Large intestine (tissue), 12 donors: ENCODE measurements at places on chromosomes 6 and 20.

DNA sequence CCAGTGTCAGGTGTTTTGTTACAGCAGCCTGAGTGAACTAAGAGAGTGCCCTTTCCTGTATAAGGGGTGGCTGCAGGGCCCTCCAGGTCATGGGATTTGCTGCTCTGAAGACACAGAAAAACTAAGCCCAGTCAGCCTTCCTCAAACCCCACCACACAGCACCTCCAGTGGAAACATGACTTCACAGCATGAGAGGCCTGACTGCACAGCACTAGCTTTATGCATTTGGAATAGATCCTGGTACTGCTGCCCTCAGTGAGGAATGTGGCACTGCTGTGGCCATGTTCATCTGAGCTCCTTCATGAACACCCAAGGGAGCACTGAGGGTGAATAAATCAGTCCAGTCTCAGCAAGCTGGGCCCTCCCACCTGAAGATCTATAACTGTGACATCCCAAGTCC is 296.1 kb upstream of the FOXQ1 start:
- DNase-seq = peak; percentile 13

GRCh38 chr6:90082847-90083246 is 188.6 kb downstream of the GJA10 start:
- no peak for DNase-seq

GRCh38 chr6:18110162-18110561 is 12.3 kb downstream of the NHLRC1 start:
- DNase-seq = no peak

GRCh38 chr6:75065523-75065922 is 140.3 kb downstream of the COL12A1 start:
- DNase-seq = peak; percentile 17
